RKO (cell line): ENCODE measurements at places on chromosomes 5 and 9.

GRCh38 chr9:107732781-107733522 is 243.4 kb upstream of the KLF4 start:
- no peak for DNase-seq

GRCh38 chr5:142716963-142717362 is 31.1 kb upstream of the FGF1 start:
- peak; percentile 44 for DNase-seq

DNA sequence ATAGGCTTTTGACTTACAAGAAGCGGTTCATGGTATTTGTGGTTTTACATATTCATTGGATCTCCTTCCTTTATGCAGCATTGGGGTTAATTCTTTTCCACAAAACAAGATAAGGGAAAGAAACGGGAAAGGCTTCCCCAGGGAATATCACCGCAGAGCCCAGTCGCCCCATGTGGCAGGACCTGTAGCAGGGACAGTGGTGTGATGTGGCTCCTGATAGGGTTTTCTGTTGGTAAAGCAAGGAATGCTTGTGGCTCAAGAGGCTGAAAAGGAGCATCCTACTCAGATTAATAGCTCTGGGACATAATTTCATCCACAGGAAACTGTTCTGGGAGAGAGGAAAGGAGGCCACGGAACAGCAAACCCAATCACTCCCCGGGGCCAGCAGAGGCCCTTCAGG is 699.9 kb downstream of the MTRR start:
- DNase-seq = no peak

- DNase-seq = no peak
Observed at GRCh38 chr5:66609615-66610014, 13.4 kb downstream of the MAST4 start.

DNA sequence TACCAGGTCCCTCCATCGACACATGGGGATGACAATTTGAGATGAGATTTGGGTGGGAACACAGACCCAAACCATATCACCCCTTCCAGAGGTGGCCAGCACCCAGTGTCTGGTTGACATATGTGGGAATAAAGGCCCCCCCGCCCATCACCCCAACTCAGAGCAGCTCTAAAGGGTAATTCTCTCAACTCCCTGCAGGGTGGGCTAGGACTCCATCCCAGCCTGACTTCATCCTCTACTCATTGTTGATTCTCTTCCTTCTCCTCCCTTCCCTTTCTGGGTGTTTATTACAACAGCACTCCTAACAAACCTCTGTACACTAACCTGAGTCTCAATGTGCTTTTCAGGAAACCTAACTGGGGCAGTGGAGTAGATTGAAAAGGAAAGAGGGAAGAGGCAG is 339.9 kb downstream of the ACTL7B start:
- no peak for DNase-seq

- DNase-seq = no peak
Observed at GRCh38 chr5:180471866-180472265, 22.3 kb upstream of the CNOT6 start.

DNA sequence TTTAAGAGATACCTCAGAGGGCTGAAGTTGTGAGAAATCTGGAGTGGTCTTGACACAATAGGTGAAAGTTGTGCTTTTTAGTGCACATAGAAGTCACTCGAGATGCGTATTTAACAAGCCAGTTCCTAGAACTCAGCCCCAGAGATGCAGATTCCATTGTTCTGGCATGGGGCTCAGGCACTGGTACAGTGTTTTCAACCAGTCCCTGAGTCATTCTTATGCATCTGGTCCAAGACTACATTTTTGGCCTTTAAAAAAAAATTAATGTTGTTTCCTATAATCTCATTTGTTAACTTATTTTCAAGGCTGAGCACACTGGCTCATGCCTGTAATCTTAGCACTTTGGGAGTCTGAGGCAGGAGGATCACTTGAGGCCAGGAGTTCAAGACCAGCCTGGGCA is 29.6 kb downstream of the PTTG1 start:
- DNase-seq = no peak

GRCh38 chr9:91422758-91423711 is 597 bp downstream of the NFIL3 start:
- DNase-seq = peak; percentile 87

DNA sequence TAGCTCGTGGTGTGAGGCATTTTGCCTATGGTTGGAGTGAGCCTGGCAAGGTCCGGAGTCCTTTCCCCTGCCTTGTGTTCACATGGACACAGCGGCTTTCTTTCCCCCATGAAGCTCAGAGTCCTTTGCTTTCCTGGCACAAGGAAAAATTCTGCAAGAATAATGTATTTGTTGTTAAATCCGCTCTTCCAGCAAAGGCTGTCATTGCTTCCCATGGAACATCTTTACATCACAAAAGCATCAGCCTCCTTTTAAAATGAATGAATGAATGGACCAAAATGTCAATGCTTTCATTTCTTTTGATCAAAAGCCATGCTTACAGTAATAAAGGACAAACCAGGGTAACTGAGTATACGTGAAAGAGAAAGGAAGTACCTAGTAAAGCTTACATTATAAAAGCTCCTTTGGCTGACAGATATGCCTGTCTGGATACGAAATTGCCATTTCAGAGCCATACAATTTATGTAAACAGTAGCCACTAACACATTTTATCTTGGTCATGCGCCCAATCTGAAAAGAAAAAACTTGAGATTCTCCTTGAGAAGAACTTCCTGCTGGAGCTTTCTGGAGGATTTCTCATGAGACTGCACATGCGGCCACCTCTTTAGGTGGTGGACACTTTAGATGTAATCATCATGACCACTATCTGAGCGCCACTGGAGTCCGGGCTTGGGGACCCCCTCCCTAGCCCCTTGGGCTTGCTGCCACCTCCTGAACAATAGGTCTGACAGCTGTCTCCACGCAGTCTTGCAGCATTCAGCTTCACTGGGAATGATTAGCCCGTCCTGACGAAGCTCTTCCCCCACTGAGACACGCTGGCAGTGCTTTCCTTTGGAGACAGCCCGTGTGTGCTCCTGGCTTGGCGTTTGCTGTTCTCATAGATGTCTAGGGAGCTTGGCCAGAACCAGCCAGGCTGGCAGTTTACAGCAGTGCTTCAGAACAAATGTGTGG is 355.9 kb downstream of the ADAMTS6 start:
- DNase-seq = no peak

DNA sequence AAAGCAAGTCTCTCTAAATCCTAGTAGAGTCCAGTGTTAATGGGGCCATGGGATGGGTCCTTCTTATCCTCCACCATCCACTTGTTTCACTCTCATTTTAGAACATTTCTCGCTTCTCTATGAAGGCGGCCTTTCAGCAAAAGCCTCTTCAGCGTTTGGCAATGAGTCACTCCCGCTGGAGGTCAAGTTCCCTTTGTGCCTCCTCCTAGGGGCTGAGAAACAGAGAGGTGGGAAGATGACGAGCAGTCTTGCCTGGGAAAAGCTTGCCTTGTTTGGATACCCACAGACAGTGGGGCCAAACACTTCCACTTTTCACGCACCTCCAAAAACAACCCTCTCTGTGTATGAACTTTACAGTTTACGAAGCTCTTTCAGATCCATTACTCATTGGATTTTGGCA is 168.8 kb downstream of the GABBR2 start:
- DNase-seq = no peak

DNA sequence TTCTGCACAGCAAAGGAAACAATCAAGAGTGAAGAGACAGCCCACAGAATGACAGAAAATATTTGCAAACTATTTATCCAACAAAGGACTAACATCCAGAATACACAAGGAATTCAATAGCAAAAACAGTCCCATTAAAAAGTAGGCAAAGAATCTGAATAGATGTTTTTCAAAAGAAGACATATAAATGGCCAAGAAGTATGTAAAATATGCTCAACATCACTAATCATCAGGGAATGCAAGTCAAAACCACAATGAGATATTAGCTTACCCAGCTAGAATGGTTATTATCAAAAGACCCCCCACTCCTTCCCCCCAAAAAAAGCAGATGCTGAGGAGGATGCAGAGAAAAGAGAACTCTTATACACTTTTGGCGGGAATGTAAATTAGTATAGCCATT is 13.4 kb upstream of the OR13C8 start:
- DNase-seq = no peak

DNA sequence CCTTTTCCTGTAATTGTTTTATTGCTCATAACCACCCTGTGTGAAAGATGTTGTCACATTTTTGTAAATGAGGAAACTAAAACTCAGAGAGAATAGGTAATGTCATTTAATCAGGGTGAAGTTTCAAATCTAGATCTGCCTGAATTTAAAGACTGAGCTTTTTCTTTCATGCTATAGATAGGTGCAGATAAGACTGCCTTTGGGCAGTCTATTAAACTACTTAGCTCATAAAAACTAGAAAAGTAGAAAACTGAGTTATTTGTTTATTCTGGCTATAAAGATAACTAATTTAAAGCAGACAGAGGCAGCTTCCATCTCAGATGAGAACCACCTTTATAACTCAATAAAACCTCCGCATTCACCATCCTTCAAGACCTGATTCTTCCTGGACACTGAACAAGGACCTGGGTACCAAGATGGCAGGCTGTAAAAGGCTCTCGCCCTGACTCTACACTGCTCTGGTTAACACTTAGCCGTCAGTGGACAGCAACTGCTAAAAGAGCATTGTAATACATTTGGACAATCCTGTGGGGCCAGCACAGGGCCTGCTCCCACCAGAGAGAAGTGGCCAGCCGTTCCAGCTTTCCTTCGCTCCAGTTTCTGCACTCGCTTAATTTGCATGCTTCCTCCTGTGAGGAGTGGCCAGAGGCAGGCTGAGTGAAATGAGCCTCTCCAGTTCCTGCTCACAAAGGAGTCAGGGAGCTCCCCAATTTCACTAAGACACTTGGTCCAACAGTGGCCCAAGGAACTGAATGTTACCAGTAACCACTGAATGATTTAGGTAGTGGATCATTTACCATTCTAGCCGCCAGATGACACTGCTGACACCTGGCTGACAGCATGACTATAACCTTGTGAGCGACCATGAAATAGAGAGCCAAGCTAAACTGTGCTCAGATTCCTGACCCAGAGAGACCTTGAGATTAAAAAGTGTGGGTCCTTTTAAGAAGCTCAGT is 566.4 kb downstream of the EFNA5 start:
- no peak for DNase-seq

- no peak for DNase-seq
Observed at GRCh38 chr9:126294331-126295081, 32.1 kb upstream of the MVB12B start.

- DNase-seq = peak; percentile 88
Observed at GRCh38 chr5:53560506-53561191, at the start of gene NDUFS4. TSS of gene NDUFS4 (plus strand) at chr5:53560639. CDS start at chr5:53560663, 24 bp downstream.

DNA sequence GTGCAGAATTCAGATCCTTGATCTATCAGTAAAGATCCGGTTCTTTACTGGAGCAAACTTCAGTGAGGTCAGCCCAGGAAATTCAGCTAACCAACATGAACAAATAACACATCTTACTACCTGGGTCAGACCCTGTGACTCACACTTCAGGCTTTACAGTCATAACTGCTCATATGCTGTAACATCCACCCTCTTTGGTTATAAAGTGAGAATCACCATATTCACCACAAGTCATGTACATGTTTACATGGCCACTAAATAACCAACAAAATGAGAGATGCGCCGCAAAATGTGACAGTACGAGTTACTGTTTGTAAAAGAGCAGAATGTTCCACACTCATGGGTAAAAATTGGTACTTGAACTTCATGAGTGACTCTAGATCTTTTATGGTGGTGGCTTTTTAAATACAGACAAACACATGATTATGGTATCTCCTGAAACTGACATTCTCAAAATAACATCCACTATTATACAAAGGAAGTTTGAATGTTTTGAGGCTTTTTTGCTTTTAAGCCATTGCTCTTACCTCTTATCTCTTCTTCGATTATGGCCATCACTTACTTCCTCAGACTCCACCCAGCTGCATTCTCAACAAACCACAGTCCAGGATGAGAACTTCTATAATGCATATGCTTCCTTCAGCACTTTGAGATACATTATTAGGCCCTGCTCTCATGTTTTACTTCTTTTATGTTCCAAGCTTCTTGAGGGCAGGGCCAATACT is 516.6 kb downstream of the RAB3C start:
- peak; percentile 86 for DNase-seq

DNA sequence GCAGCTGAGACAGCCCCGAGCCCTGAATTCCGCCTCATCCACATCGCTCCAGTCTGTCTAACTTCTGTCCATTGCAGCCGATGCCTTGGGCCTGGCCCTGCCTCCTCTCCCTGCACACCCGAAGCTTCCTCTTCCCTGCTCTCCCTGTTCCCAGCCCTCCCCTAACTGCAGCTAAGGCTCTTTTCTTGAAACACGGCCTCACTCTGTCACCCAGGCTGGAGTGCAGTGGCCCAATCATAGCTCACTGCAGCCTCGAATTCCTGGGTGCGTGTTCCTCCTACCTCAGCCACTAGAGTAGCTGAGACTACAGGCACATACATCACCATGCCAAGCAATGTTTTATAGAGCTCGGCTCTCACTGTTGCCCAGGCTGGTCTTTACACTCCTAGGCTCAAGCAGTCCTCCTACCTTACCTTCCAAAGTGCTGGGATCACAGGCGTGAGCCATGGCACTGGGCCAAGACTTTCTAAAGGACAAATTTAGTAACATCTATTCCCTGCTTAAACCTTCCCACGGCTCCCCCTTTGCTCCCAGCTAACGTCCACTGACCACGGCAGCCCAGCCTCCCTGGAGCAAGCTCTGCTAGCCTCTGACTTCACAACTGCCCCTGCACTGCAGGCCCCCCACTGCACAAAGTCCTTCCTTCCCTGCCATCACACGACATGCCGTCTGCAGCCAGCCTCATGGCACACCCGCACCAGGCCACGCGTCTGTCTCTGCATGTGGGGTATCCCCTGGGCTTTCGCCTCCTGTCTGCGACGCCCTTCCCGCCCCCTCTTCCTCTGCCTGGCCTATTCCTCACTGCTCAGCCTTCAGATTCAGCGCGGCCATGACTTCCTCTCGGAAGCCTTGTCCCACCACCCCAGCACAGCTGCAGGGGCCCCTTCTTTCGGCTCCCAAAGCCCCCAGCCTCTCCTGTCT is 28.6 kb downstream of the LAMC3 start:
- peak; percentile 35 for DNase-seq

DNA sequence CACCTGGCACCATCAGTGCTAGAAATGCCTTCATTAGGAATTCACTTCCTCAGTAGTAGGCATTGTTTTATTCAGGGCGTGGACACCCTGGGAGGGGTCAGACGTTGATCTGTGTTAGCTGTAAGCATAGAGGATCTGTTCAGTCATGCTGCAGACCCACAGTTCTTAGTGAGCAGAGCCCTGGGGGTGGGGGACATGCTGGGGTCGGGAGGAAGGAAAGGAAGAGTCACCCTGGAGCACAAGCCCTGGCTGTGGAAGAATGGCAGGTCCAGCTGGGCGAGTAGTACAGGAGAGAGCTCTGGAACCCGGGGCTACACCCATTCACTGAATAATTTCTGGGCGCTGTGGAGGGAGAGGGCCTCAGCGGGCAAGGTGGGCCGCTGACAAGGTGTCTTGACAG is 172.5 kb downstream of the FSTL4 start:
- DNase-seq = no peak

DNA sequence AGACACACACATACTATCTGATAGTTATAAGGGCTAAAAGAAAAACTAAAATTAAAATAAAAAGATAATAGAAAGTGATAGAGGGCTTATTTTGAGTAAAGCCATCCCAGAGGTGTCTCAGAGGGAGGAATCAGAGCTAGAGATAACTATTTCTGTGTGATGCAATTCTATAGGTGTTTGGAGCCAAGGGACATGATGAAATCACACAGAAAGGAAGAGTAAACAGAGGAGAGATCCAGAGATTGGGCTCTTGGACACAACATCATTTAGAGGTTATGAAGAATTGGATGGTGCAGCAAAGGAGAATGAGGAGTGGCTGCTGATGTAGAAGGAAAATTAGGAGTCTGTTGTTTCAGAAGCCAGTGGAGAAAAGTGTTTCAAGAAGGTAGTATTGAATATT is 393.5 kb downstream of the DIRAS2 start:
- DNase-seq = no peak
